K562 (cell line): ENCODE measurements at places on chromosomes 2 and 18. TPM values are rescaled to one million over a fixed set of nuclear protein-coding genes. Genes with fewer than 3 reads are reported as not detected.

DNA sequence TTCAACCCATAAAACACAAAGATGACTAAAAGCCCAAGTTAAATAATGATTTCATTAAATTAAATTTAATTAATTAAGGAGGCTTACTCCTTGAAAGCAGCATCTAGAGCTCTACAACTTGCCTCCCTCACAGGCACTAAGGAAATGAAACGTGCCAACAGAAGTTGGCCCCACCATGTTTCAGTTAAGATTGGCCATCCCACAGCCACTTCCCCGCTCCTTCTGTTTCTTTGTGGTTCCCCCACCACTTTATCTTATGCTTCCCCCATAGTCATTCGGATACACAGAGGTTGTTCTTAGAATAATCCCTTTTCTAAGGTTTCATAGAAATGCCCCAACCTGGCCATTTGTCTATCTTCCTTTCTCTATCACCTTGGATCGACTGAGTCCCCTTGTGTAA, 101.6 kb upstream of the RIOK3 start:
- no peak for DNase-seq
- H3K4me1 ChIP-seq, result no peaks in the 10 kb centered on the region; the same call in 1 of the 2 replicates
- no peak overlapping the region for H3K27ac ChIP-seq
- H3K4me3 ChIP-seq, result no peak overlapping the region
- H3K27me3 ChIP-seq, result no peaks in the 10 kb centered on the region

DNA sequence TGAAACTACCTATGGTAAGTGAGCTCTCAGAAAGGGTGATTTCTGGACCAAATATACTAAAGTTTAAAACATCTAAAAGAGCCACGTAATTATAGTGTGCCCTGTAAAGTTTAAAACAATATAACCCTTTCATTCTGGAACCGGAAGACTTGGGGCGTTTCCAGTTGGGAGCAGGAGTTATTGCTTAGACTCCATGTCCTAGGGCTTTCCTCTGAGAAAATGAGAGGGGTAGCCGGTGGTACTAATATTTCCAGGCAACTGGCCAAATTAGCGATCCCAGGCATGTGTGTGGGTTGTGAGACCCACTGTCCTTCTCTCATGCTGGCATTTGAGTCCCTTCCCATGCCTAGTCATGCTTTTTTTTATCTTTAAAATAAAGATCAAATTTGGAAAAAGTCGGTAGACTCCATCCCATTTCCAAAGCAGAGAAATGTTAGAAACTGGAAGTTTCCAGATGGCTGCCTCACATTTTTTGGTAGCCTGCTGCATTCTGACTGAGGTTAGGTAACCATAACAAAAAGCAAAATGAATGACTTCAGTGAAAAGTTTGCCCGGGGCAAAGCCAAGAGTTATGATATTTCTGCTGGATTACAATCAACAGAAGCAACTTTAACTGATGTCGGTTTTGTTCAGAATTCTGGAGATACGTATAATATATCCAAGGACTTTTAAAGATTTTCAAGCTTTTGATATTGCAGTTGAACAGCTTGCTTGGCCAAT, 227.4 kb downstream of the SS18 start:
- H3K4me3 ChIP-seq, result no peak overlapping the region
- H3K27ac ChIP-seq, result no peak overlapping the region
- no peaks in the 10 kb centered on the region for H3K4me1 ChIP-seq
- no peaks in the 10 kb centered on the region for H3K27me3 ChIP-seq

- no peak for DNase-seq
- no peak overlapping the region for H3K27ac ChIP-seq
- H3K4me1 ChIP-seq, result no peaks in the 10 kb centered on the region
- H3K27me3 ChIP-seq, result peaks cover 43% of the 10 kb centered on the region
- H3K36me3 ChIP-seq, result no peaks in the 10 kb centered on the region
These were observed 8.8 kb downstream of the TMEM37 start for GRCh38 chr2:119440501-119440870.

DNA sequence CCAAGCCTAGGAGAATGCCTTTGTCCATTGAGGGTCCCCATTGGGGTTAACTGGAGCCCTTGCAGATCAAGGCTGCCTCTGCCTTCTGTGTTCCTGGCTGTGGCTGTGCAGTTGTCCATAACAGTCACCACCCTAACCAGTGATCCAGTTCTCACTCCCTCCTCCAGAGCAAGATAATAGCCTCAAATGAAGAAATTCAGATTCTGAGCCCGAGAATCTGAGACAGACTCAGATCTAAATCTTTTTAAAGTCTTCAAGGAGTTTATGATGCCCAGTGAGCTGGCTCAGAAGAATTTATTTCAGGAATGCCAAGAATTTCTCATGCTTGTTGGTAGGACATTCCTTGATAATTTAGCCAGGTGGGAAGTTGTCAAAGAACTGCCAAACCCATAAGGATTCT, 44.3 kb upstream of the RAB6C start:
- H3K27ac ChIP-seq, result no peak overlapping the region
- H3K27me3 ChIP-seq, result no peaks in the 10 kb centered on the region; the same call in 2 of the 3 replicates
- H3K36me3 ChIP-seq, result no peaks in the 10 kb centered on the region
- H3K4me3 ChIP-seq, result no peak overlapping the region
- H3K4me1 ChIP-seq, result no peaks in the 10 kb centered on the region

- H3K4me1 ChIP-seq, result no peaks in the 10 kb centered on the region
- no peak for DNase-seq
- no peaks in the 10 kb centered on the region for H3K36me3 ChIP-seq
- no peak overlapping the region for H3K4me3 ChIP-seq
- H3K27ac ChIP-seq, result no peak overlapping the region
These were observed 11.5 kb upstream of the KYNU start for GRCh38 chr2:142865924-142866323.

GRCh38 chr2:24336811-24337210, 23.5 kb downstream of the ITSN2 start:
- no peak overlapping the region for H3K4me3 ChIP-seq
- H3K27me3 ChIP-seq, result no peaks in the 10 kb centered on the region
- no peak overlapping the region for H3K27ac ChIP-seq
- no peaks in the 10 kb centered on the region for H3K36me3 ChIP-seq
- no peak for DNase-seq
- no peaks in the 10 kb centered on the region; the same call in 1 of the 2 replicates for H3K4me1 ChIP-seq

DNA sequence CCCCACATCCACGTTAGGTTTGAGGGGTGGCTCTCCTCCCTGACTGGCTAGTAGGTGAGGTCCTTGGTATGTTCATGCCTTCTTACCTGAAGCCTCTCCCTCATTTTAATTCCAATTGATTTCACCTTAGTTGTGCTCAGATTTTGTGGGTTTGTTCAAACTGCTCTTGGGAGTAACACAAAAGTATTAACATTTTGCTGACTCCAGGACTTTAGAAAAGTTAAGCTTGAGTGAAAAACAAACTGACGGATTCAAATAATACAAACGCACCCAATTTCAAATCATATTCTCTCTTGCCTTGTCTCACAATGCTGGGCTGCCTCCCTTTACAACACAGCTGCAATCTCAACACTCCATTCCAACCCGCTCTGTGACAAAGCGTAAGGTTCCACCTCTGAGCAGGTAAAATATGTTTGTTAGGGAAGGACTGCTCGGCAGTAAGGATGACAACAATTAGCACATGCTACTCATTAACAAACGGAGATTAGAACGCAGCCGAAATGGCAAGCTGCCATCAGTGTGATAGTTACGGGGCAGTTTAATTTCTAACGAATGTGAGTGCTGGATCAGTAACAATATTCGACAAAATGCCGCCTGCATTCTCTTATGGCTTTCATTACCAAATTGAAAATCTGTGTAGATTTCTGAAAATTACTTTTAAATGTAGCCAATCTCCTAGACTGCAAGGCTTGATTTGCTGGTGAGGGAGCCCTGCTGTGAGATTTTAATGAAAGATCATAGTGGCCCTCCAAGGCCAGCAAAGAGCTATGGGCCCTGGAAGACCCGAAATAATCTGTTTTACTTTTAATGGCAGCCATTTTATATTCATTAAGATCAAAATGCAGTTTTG, 730.6 kb upstream of the FANCL start:
- H3K36me3 ChIP-seq, result no peaks in the 10 kb centered on the region
- no peak overlapping the region for H3K4me3 ChIP-seq
- no peak for DNase-seq
- H3K27ac ChIP-seq, result no peak overlapping the region

- H3K27me3 ChIP-seq, result no peaks in the 10 kb centered on the region
- H3K4me3 ChIP-seq, result no peak overlapping the region
- no peaks in the 10 kb centered on the region for H3K36me3 ChIP-seq
- no peak overlapping the region for H3K27ac ChIP-seq
- no peaks in the 10 kb centered on the region for H3K4me1 ChIP-seq
- no peak for DNase-seq
These were observed 665.2 kb upstream of the NRXN1 start for GRCh38 chr2:51697095-51697494.

Gene IL36B
- total RNA-seq, result not detected in 2 replicates

Gene KLHL14
- not detected in 2 replicates for total RNA-seq

GRCh38 chr18:22048221-22048620, 121.2 kb upstream of the GATA6 start:
- H3K36me3 ChIP-seq, result no peaks in the 10 kb centered on the region
- no peak overlapping the region for H3K27ac ChIP-seq
- DNase-seq, result no peak
- H3K4me3 ChIP-seq, result no peak overlapping the region

- H3K4me3 ChIP-seq, result no peak overlapping the region
- no peaks in the 10 kb centered on the region for H3K36me3 ChIP-seq
- no peak overlapping the region for H3K27ac ChIP-seq
- peaks cover 5% of the 10 kb centered on the region; the same call in 1 of the 2 replicates for H3K4me1 ChIP-seq
- peaks cover 33% of the 10 kb centered on the region for H3K27me3 ChIP-seq
- no peak for DNase-seq
These were observed 10.5 kb upstream of the B3GNT7 start for GRCh38 chr2:231384970-231385369.

DNA sequence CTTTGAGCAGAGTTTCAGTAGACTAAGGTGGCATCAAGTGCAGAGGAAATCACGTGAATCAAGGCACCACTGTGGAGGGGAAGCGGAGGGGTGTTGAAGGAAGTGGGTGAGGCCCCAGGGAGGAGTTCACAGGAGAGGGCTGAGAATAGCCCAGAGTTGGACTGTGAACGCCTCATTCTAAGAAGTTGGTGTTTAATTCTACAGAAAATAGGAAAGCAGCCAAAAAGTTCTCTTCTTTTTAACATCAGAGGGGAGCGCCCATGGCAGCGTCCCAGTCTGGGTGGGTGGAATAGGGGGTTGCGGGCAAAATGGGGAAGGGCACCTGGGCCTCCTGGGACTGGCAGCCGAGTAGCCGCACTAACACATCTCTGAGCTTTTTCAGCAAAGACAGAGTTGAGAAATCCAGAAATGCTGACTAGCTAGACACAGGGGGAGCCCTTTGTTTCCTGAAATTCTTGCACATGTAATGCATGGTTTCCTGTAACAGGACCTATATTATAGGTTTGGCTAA, 97.0 kb downstream of the NEB start:
- H3K4me1 ChIP-seq, result peaks cover 5% of the 10 kb centered on the region; the same call in 1 of the 3 replicates
- H3K36me3 ChIP-seq, result no peaks in the 10 kb centered on the region
- H3K27ac ChIP-seq, result no peak overlapping the region
- H3K27me3 ChIP-seq, result no peaks in the 10 kb centered on the region

DNA sequence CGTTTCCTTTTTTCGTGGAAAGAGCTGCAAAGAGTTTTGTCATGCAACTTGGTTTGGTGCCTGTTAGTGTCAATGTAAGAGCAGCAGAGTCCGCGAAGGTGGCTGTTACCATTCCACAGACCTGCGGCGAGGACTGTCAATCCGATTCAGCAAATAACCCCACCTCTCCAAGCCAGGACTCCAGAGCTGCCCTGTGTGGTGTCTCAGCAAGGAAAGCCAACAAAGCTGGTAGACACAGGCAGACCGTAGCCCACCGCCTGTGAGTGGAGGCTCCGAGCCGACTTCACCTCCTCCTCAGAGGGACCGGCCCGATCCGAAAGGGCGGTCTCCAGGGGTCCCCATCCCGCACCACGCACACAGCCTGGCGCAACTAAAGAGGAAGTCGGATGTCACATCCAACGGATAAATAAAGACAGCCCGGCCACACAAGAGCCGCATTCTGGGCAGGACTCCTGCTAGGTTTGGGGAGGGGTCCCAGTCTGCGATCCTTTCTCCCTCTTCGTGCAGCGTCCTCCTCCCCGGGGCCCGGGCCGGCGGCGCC, 819 bp downstream of the ANKRD44 start:
- H3K27ac ChIP-seq, result no peak overlapping the region
- no peak for DNase-seq
- H3K27me3 ChIP-seq, result peaks cover 19% of the 10 kb centered on the region
- H3K4me1 ChIP-seq, result peaks cover 14% of the 10 kb centered on the region
- no peak overlapping the region; the same call in 1 of the 2 replicates for H3K4me3 ChIP-seq
- no peaks in the 10 kb centered on the region for H3K36me3 ChIP-seq

Gene PLB1
- 0.07 TPM in 1 of 2 replicates, not detected in the other for total RNA-seq

- H3K36me3 ChIP-seq, result no peaks in the 10 kb centered on the region
- H3K27me3 ChIP-seq, result peaks cover 29% of the 10 kb centered on the region
- H3K4me3 ChIP-seq, result no peak overlapping the region
- no peaks in the 10 kb centered on the region for H3K4me1 ChIP-seq
These were observed 182.9 kb upstream of the ID2 start for GRCh38 chr2:8498994-8499393.

DNA sequence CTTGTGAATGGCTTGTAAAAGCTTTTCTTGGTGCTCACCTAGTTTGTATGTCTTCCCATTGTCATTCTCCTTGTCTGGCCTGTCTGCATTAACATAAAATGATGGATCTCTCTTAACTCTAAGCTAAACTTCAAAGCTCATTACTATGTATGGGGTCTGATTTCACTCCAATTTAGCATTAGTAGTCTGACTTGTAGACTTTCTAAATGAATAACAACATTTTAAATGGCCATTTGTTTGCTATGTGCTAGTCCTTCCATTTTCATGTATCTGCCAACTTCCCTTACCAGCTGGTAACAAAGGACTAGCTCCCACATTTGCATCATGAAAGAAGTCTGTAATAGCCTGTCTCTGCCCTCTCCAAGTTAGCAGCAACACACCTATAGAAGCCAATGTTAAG, 324.2 kb upstream of the RGPD4 start:
- no peak overlapping the region for H3K27ac ChIP-seq
- H3K4me1 ChIP-seq, result no peaks in the 10 kb centered on the region
- no peak for DNase-seq
- H3K27me3 ChIP-seq, result no peaks in the 10 kb centered on the region
- H3K4me3 ChIP-seq, result no peak overlapping the region

Gene SCN3A
- total RNA-seq, result not detected in 2 replicates

Gene EPHA4
- 0.09 TPM in 2 replicates for total RNA-seq

GRCh38 chr2:128413014-128413717, 94.5 kb upstream of the HS6ST1 start:
- no peak overlapping the region for H3K4me3 ChIP-seq
- H3K27me3 ChIP-seq, result no peaks in the 10 kb centered on the region; the same call in 1 of the 3 replicates
- no peaks in the 10 kb centered on the region for H3K36me3 ChIP-seq
- no peaks in the 10 kb centered on the region; the same call in 1 of the 2 replicates for H3K4me1 ChIP-seq

GRCh38 chr2:172448544-172449267, 21.3 kb downstream of the ITGA6 start:
- no peaks in the 10 kb centered on the region for H3K4me1 ChIP-seq
- no peak overlapping the region for H3K4me3 ChIP-seq
- no peak for DNase-seq
- H3K27me3 ChIP-seq, result peaks cover 36% of the 10 kb centered on the region

Gene GREB1
- 0.42 and 1.3 TPM in 2 replicates for total RNA-seq

GRCh38 chr2:17355608-17356329, 162.5 kb downstream of the RAD51AP2 start:
- no peaks in the 10 kb centered on the region for H3K36me3 ChIP-seq
- no peak overlapping the region for H3K4me3 ChIP-seq
- no peaks in the 10 kb centered on the region for H3K4me1 ChIP-seq
- H3K27ac ChIP-seq, result no peak overlapping the region
- H3K27me3 ChIP-seq, result no peaks in the 10 kb centered on the region

Gene IL1R1
- 1.6 and 2.5 TPM in 2 replicates for total RNA-seq

Gene CYP20A1
- total RNA-seq, result 12.4 and 12.5 TPM in 2 replicates
